GM04504 (cell line): ENCODE measurements at places on chromosomes 2 and 18.

GRCh38 chr18:32122039-32122438 lies 30.4 kb downstream of the RNF138 start:
- DNase-seq: no peak

GRCh38 chr18:32930695-32931301 lies 158.0 kb upstream of the KLHL14 start:
- DNase-seq: no peak

DNA sequence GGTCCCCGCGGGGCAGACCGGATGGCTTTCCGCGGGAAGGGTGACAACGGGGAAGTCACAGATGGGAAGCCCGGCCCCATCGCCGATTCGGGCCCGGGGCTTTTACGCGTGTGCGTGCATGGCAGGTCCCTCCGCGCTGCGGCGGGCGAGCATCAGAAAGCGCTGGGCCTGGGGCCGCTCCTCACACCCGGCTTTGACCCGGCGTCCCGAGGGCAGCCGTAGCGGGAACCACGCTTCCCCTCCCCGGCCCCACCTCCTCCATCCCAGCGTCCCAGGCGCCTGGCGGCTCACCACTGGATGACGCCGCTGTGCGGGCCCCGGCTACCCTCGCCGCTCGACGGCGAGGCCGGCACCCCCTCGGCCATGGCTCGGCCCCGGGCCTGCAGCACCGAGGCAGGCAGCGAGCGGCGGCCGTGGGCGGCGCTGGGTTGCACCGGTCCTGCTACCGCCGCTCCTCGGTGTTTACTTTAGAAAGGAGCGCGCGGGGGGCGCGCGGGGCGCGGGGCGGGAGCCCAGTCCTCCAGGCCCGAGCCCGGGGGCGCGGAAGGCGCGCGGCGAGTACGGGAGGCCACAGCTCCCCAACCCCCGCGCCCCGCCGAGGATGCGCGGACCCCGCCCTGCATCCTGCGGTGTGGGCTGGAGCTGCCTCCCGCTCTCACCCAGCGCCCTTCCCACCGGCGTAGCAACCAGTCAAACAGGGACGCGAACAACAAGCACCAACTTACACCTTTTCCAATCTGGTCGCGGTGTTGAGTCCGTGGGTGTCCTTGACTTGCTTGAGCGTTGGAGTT lies 806 bp downstream of the RFX8 start:
- DNase-seq: peak; percentile 28

DNA sequence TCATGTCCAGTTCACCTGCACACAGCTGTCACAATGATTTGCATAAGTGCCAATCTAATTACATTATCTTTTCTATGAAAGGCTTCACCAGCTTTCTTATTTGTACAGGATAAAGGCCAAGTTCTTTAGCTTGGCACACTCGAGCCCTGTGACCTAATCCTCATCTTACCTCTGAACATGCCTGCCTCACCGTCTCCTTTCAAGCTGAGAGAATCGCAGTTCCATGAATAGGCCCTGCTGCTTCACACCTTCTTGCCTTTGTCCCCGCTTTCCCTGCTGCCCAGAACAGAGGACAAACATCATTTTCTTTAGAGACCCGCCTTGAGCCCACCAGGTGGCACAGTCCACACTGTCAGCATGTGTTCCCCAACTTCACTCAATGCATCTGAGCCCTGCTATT lies 1094.7 kb downstream of the BCL11A start:
- no peak for DNase-seq

- DNase-seq: peak; percentile 89
Measured at GRCh38 chr2:84701880-84702279, 179.0 kb downstream of the TRABD2A start.

- no peak for DNase-seq
Measured at GRCh38 chr2:181812106-181812743, 79.3 kb upstream of the ITPRID2 start.

DNA sequence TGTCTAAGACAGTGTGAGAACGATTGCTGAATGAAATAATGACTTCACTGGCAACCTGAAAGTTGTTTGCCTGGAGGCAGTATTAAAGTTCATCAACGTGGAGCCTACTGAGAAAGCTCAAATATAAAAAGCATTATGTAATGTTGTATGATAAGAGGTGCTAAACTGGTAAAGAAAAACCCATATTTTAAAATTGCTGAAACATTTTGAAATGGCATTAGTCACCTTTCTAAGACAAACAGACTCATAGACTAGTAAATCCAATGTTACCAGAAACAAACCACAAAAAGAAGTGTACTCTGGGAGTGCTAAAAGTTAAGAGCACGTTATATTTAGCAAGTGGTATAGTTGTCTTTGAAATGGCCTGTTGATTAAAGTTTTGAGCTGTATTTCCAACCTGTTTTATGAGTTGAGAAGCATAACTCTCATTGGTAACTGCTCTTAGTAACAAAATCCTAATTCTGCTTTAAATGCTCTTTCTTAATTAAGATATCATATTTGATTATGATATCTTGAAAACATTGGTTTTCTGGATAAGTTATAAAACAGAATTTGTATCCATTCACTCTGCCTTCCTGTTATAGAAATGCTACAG lies 62.7 kb downstream of the CYP1B1 start:
- DNase-seq: no peak

GRCh38 chr2:241777686-241778627 lies 1.3 kb downstream of the GAL3ST2 start:
- no peak for DNase-seq

DNA sequence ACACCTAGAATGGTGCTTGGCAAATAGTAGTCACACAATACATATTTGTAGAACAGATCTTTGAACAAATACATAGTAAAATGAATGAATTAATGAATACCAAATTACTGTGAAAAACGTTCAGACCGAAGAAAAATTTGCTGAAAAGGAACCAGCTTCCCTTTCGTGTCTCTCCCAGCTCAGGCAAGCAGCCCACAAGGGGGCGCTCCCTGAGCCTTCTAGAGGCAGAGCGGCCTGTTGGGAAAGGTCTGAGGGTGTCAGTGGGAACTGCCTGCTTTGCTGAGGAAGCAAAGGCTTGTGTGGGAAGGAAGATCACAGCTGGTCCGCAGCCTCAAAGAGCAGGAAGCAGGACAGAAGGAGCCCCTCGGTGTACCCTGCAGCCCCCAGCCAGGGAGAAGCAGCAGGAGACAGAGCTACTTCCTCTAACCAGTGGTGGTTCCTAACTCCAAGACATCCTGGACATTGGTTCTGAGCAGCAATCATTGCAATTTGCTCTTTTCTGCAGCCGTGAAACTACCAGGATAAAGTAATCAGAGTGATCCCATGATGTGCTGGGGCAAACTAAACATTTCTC lies 231.1 kb downstream of the ANKRD30B start:
- DNase-seq: peak; percentile 24

DNA sequence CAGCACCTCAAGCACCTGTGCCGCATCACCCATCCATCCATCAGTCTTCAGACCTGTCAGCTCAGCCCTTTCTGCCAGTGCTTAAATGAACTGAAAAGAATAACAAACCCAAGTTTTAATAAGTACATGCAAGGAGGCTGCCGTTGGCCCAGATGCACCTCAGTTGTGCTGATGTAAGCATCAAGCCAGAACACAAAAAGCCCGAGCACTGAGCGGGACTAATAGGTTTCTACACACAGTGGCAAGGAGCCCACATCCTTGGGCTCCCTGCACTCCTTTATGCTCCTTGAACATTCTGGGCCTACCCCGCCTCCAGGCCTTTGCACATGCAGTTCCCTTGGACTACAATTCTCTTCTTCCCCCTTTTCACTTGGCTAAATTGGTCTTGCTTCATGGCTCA lies 165.6 kb downstream of the ALK start:
- no peak for DNase-seq

DNA sequence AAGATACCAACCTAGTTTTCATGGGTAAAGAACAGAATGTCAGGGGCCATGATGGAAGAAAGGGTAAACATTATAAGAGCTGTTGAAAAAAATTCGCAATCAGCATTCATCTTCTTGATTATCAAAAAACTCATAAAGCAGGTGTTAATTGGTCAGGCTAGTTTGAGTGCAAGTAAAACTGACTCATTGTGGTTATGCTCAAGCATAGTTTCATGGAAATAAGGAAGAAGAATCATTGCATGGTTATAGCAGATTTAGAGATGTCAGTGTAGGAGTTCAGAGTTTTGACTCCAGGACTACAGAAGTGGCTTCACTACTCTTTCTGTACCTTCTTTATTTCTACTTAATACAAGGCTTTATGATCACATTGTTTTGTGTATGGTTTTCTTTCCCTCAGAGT lies 26.9 kb upstream of the CDH19 start:
- DNase-seq: no peak

DNA sequence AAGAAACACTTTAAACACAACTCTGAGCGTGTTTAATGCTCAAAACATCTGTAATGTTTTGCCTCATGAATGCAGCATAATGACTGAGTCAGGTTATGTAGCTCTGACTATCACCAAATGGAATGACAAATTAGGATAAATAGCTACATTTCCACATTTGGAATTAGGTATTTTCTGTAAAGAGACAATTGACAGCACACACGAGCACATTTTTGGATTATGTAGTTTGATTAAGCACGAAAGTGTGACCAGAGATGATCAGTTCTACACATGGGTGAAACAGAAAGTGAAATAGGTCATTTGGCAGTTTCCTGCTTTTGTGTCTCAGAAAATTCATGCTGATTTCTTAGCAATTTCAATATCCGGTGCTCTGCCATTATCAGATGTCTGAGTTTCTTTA lies 29.0 kb downstream of the LPIN1 start:
- DNase-seq: peak; percentile 31

DNA sequence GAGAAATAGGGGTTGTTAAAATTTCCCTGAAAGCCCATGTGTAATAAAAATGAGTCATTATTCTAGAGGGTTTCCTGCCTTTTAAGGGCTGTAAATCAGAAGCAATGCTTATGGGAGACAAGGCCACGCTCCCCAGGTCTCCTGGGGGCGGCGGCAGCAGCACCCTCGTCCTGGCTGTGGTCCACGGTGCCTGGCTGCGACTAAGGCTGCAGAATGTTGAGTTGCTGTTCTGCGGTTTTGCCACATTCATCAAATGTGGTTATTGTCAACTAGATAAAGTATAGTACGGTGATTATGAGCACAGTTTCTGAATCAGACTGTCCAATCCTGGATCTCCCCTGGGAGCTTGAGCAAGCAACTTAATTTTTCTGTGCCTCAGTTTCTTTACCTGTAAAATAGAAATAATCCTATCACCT lies 11.9 kb upstream of the AGFG1 start:
- DNase-seq: no peak

DNA sequence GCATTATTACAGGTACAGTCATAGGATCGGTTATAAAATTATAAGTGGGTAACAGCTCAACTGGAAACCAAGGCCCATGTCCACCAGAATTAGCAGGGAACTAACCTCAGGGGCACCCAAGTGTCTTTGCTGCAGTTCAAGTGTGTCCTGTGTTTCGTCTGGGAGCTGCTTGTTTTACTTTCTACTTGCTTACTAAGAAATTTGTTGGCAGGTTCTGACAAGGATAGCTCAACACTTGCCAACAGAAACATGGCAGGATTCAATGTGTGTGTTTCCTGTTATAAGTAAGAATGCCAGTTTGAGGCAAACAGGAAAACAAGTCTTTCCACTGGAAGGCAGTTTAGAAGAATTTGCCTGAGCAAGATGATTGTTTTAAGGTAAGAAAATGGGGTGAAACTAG lies 104.5 kb downstream of the EPHA4 start:
- DNase-seq: no peak

GRCh38 chr18:11518788-11519685 lies 90.4 kb upstream of the SLC35G4 start:
- DNase-seq: no peak

GRCh38 chr2:10884574-10884975 lies 27.2 kb upstream of the KCNF1 start:
- DNase-seq: no peak

- no peak for DNase-seq
Measured at GRCh38 chr2:20168048-20168726, 56.7 kb downstream of the SDC1 start.

DNA sequence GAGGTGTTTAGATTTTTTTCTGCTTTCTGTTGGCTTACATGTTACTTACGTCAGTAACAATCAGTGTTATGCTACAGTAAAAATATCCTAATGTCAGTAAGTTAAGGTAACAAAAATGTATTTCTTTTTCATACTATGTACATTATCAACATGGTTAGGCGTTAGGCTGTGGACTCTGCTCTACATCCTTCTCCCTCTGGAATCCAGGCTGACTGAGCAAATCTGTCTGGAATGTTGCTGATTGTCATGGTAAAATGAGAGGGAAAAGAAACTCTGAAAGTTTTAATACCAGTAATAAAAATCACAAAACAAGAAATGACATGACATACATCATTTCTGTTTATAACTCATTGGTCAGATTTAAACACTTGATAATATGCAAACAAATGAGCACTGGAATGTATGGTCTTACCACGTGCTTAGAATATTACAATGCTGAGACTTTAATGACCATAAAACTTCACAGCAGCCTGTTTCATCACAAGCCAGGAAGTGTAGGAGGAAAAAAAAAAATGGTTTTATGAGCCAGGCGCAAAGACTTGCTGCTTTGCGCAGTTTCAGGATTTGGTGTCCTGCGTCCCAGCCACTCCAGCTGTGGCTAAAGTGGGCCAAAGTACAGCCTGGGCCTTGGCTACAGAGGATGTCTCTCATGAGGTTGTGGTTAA lies 252.4 kb downstream of the FSIP2 start:
- DNase-seq: no peak

- DNase-seq: no peak
Measured at GRCh38 chr2:28594000-28594331, 98.1 kb downstream of the PLB1 start.

GRCh38 chr2:95333056-95333455 lies 35.9 kb downstream of the KCNIP3 start:
- no peak for DNase-seq

GRCh38 chr2:252001-252602 lies 11.7 kb downstream of the SH3YL1 start:
- no peak for DNase-seq

DNA sequence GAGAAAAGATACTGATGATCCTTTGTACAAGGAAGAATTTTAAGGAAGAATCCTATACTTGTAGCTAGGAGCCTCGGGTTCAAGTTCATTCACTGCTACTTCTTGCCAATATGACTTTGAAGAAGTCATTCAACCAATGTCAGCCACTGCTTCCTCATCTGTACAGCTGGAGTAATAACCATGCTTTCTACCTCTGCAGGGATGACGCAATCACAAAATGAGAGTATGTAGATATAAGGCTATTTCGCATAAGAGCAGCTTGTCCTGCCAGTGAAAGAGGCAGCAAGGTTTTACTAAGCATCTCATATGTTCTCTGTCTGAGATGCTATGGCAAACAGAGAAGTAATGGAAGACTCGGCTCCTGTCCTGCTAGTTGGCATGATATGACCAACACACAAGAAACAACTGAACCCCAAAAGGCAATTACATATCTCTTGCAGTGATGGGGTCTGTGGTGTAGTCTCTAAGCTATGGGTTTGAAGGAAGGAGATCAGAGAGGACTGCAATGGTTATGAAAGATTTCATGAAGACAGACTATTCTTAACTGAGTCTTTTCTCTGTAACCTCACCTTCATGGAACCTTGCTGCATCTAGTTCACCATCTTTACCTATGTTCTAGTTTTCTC lies 9.2 kb downstream of the AAK1 start:
- no peak for DNase-seq

- peak; percentile 52 for DNase-seq
Measured at GRCh38 chr2:173831312-173832229, 133.6 kb downstream of the SP3 start.
